ENCODE measurements at places on chromosomes 2 and 18.

DNA sequence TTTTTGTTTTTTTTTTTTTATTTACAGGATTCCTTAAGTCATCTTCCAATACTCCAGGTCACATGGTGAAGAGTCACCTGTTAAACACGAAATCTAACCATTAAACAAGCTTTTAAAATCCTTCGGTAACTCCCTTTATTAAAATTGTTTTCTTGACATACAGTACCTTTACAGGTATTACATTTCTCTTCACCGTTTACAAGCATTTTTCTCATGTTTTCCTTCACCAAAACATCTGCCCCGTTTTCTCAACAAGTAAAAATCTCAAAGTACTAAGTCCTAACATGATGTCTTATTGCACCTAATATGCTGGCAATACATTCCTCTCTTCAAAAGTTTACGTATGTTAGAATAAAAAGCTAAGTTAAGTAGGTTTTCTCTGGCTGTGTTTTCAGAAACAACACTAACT is 1.1 kb downstream of the PUM2 start:
- DNase-seq, result no peak

DNA sequence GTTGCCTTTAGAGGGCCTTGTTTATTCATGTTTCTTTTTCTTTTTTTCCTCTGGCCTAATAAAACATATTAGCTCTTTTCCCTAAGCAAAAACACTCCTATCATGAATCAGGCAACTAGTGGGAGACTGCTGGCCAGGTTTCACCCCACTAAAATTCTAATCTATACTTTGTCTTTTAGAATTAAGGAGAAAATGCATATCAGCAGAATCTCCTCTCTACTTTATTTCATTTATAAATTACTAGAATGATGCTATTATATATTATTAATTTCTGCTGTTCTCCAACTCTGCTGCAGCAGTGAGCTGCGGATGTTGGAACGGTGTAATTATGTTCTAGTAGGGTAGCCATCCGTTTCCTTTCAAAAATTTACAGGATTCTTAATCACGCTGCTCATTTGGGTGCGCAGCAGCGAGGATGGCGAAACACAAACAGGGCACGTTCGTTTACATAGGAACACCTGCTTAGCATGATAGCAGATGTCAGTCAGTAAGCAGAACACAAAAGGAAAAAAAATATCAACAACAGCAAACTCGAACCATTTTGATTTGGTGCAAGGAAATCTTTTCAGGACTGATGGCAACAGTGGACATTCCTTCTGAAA is 30.5 kb downstream of the ZEB2 start:
- DNase-seq, result no peak

GRCh38 chr2:239930378-239930777 is 94.8 kb downstream of the NDUFA10 start:
- no peak for DNase-seq

DNA sequence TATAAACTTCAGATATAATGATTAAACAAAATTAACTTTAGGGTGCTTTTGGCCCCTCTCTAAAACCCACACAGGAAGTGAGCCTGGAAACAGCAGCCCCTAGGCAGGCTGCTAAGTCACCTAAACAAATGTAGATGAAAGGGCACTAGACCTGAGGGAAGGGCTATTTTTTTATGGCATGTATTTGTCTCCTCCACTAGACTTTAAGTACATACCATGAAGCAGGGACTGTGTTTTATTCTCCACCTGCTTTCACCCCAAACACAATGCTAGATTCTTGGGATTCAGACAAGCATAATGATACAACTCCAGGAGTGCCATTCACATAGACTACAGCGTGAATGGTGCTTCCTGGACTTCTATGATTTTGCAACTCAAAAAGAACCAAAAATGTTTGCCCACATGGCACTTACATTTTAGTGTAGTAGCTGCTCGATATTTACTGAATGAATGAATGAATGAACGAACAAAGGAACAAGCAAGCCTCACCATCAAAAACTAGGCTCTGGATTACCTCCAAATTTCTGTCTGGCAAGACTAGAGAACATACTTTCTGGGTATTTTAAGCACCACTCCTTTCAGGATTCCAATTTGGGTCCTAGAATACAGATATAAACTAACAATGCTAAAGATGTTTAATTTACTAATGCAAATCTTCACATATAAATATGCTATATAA is 10.1 kb downstream of the ATAD2B start:
- no peak for DNase-seq

DNA sequence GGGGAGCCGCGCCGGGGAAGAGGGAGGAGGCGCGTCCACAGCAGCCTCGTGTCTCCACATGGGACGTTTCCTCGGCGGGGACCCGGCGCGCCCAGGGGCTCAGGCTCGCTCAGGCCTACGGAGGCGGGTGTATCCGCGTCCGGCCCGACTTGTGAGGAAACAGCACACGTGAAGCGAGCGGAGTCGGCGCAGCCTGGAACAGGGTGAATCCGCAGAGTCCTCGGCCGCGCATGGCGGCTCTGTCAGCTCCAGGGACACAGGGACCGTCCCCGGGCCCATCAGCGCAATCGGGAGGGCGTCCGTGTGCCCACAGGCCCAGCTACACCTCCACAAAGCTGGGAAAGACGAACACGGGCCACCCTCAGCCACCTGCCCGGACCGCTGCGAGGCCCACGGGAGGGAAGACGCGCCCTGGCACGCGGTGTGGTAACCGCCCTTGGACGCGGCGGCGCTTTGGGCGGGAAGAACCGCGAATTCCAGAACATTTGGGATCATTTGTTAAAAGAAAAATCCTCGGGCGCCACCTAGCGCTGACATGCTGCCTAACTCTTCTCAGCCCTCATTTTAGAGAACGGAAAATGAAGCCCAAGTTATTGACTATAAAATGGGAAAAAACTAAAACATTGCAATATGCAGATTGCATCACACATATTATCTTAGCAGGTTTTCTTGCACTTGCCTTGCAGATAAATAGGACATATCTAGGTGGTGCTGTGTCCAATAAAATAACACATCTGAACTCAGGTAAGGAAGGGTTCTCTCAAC is 40.4 kb downstream of the TMEM18 start:
- DNase-seq, result no peak

DNA sequence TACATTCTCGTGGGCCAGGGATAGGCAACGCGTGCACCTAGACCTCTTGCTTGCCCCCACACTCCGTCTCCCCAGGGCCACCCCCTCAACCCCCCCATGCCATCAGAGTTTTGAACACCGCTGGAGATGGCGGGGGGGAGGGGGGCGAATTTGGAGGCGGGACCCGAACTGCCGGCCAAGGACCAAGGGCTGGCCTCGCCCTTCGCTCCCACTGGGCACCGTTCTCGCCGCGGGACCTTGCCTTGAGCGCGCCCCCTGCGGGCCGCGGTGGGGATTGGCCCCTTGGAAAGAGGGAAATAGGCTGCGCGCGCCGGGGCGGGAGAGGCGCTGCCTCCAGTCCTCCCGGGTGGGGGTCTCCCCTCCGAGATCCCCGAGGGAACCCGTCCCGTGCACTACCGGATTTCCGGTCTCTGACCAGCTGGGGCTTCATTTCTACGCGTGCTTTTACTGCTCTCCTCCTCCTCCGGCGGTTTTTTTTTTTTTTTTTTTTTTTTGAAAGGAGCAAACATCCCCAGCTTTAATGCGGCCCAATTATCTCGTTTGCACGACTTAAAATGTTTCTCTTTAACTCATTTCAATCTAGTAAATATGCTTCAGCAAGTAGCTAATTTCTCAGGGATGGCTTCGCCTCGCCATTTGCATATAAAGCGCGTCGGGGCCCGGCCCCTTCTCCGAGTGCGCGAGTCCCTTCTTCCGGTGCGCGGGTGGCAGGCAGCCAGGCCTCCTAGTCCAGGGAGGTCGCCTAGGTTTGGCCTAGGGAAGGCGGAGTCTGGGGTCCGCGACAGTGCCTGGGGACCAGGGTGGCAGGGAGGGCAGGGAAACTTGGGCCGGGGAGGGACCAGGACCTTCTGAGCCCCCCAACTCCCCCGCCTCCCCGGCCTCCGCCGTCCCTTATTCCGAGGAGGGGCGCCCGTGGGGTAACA is 10.0 kb upstream of the GBX2 start:
- DNase-seq, result no peak

Data from brain pericyte (primary cell).